ENCODE measurements at places on chromosomes 4 and X. TPM values are rescaled to one million over a fixed set of nuclear protein-coding genes. Genes with fewer than 3 reads are reported as not detected.

Gene SPRY1
- total RNA-seq: 85.1 TPM

Gene RAB40AL
- total RNA-seq: 0.99 TPM

Gene PDZD11
- 29.9 TPM for total RNA-seq

Gene PAQR3
- 12.9 TPM for total RNA-seq
